ENCODE measurements at places on chromosomes 5 and 9. TPM values are rescaled to one million over a fixed set of nuclear protein-coding genes. Genes with fewer than 3 reads are reported as not detected.

The ZNF658 gene
- 8.7 TPM for total RNA-seq

GRCh38 chr9:124886866-124887492, 25.0 kb downstream of the ARPC5L start:
- DNase-seq, result no peak

DNA sequence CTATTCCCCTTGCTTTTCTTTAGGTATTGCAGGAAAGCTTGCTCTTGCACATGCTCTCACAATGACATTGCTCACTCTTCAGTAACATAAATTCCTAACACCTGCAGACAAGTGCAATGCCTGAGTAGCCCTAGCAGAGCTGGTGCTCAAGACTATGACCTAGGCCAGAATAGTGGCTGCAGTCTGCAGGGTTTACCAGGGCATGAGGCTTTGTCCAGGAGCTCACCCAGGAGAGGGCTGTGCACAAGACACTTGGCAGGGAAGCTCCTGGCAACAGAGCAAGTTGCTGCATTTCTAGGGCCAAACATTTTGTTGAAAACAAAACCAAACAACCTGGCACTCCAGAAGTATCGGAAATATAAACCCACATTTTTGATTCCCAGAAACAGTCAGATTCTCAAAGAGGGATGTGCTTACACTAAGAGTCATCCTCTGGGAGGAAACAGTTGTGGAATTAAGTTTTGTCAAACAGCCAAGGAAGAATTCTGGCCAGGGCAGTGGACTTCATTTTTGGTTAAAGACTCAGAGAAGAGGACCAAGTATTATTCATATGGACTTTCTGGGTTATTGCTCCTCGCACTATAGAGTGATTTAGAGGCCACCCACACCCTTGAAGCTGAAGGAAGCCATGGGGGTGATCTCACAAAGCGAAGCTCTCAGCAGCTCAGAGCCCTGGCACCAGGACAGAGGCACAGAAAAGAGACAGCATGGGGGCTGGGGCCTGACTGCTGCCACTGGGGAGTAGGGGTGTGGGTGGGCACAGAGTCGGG, 44.9 kb downstream of the MACROH2A1 start:
- no peak for DNase-seq

The TRMT10B gene
- total RNA-seq, result 3.2 TPM
